ENCODE measurements at places on chromosomes 12 and 14.

DNA sequence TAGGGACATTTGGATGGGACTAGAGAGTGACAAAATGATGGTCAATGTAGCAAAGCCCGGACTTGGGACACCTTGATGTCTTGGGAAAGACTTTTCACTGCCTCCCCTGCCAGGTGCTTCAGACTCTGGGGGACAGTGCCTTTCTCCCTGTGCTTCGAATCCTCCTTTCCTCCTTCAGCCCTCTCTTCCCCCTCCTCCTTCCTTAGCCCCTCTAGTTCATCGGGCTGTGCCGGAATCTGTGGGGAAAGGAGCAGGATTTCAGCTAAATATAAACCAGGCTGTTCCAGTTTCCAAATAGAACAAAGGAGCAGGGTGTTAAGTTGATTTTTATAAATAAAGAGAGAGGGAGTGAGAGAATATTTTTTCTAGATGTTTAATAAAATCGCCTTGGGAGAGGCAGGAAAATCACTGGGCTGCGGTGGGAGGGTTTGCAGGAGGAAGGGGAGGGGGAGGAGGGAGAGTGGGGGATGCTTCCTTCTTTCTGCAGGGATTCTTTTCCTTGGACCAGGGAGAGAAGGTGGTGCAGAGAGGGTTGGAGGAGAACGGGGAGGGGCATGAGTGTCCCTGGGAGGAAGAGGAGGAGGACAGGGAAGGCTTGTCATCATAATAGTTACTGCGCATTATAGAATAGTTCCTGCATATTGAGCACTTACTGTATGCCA, 21.3 kb upstream of the CABP1 start:
- DNase-seq = no peak

DNA sequence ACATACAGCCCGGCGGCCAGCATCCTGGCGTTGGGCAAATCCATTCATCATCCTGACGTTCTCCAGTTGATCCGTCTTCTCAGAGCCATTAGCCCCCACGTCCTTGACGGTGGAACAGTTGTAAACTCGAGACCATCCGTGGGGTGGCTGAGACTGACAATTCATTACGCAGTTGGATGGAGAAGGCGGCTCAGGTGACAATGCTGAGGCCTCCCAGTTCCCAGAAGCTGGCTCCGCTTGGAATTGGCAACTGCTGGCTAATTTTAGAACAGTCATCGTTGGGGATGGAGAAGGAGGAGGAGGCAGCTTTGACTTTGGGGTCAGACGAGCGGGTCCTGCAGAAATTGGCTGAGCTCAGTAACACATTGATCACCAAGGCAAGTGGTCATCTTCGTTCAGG, 186.5 kb downstream of the PHETA1 start:
- DNase-seq = no peak

GRCh38 chr14:79417961-79418360, 793.3 kb downstream of the DIO2 start:
- no peak for DNase-seq

GRCh38 chr12:93461503-93461902, 5.8 kb upstream of the MRPL42 start:
- DNase-seq = no peak

All from activated CD8-positive, alpha-beta memory T cell treated with anti-CD3 and anti-CD28 coated beads for 24 hours (primary cell).